Tibial nerve (tissue), 4 donors: ENCODE measurements at places on chromosomes 11 and 22.

DNA sequence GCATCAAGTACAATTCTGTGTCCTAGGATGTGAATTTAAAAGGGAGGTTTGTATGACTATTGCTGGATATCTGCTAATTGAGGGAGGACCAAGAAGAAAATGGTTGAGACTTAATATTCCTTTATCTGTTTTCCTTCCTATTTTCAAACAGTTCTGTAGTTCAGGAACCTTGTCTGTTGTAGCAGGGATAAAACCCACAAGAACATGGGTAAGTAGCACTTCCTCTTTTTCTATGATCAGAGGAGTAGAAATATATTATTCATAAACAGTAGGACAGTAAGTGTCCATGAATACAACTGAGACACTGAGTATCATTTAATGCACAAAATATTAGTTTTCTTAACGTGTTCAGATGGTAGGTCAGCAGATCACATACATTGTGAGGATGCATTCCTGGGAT is 7.6 kb downstream of the MS4A3 start:
- DNase-seq: no peak

- DNase-seq: no peak
Measured at GRCh38 chr22:34971456-34971855, 94.5 kb upstream of the ISX start.

DNA sequence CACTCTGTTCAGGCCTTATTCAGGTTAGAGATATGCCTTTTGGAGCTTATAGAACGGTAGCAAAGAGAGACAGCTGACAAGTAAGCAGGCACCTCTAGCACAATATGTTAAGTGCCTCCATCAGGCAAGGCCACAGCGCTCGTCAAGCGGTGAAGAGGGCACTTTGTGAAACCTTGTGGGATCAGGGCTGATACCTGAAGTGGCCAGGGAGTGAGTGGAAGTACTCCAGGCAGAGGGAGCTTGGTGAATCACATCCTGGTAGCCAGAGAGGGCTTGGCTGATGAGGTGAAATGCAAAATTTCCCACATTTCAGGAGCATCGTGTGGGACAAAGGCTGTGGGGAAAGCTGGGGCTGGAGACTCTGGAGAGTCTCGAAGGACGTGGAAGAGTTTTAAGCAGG is 87.4 kb downstream of the PKNOX2 start:
- no peak for DNase-seq

- no peak for DNase-seq
Measured at GRCh38 chr11:84902445-84902844, 724.7 kb downstream of the DLG2 start.

- DNase-seq: no peak
Measured at GRCh38 chr22:47872761-47873535, 1110.5 kb downstream of the TBC1D22A start.

GRCh38 chr11:133206313-133207005 is 325.8 kb downstream of the OPCML start:
- no peak for DNase-seq

GRCh38 chr11:44243086-44243485 is 66.9 kb downstream of the ALX4 start:
- no peak for DNase-seq

GRCh38 chr11:46296059-46296527 is 18.6 kb downstream of the CREB3L1 start:
- DNase-seq: no peak

- DNase-seq: no peak
Measured at GRCh38 chr11:72326151-72326848, 82.3 kb upstream of the PHOX2A start.

- no peak for DNase-seq
Measured at GRCh38 chr11:17077240-17077519, 287 bp downstream of the RPS13 start.

DNA sequence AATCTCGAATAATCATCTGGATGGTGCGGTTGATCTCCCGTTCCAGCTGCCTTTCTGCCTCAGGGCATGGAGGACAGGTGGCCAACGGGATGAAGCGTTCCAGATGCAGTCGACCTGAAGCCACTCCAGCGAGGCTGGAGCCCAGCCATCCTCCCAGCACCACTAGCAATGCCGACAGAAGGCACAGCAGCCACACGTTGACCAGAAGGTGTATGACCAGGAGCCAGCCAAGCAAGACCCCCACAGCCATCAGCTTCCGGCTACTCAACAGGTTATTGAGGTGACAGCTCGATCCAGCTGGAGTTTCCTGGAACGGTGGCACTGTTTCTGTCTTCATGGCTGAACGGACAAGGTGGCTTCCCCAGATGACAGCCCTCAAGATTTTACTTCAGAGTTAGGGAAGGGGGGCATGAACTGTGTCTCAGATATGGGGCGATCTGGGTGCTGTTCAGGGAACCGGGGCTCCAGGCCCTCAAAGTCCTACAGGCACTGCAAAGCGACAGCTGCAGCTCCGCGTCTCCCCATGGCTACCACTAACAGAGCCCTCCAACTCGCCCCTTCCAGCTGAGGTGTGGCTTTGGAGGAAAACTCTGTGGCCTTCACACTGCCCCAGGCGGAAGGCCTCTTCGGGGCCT is 559 bp downstream of the SNX19 start:
- no peak for DNase-seq

DNA sequence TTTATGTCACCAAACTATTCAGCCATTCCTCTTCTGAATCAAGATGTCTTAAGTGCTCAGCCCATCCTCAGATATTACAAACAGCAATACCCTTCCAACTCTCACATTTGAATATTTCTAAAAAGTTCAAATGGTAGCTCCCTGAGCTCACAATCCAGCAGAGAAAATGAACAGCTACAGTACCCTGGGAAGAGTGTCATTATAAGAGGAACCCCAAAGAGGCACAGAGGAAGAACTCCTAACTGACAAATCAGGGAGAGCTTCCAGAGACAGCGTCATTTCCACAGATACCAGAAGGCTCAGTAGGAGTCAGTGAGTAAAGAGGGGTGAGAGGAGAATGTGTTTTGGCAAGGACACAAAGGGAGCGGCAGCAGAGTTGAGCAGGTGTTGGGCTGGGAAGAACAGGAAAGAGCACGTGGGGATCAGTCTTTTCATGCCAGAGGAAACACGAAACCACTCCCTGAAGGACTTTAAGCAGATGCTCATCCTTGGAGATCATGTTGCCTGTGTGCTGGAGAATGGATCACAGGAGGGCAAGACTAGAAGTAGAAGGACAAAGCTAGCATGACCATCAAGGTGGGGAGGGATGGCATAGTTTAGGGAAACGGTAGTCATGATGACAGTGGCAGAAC is 4.3 kb downstream of the CLTCL1 start:
- no peak for DNase-seq

GRCh38 chr11:83571302-83571701 is 285.1 kb upstream of the CCDC90B start:
- no peak for DNase-seq

- DNase-seq: no peak
Measured at GRCh38 chr11:34239465-34240149, 118.2 kb downstream of the ABTB2 start.

DNA sequence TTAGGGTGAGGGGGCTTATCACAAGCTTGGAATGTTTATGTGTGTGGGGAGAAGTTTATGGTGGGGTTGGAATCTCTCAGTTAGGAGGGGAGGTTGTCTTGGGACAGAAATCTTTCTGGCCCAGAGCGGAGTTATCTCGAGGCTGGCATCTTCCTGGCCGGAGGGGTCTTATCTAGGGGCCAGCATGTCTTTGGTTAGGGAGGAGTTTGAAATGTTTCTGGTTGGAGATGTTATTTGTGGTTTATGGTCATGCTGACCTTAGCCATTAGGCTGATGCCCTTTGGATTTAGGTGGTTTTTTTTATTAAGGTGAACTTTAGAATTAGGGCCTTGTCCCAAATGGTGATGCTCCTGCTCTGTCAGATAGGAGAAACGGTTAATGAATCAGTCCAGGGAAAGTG is 7.9 kb upstream of the RBMXL2 start:
- no peak for DNase-seq

DNA sequence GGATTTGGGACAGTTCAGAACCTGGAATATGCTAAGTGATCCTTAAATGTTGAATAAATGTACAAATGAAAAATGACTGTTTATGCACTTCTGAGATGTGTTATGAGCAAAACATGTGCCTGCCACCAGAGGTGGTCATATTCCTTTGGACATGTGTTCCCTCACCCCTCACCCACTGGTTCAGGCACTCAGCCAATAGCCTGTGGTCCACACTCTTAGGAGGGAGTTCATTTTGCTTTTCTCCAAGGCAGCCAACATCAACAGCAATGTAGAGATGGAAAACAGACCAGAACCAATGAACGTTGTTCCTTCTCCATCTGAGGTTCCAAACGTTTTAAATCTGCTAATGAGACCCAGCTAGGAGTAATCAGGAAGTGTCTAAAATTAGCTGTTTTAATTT is 44.0 kb downstream of the RPUSD4 start:
- no peak for DNase-seq

DNA sequence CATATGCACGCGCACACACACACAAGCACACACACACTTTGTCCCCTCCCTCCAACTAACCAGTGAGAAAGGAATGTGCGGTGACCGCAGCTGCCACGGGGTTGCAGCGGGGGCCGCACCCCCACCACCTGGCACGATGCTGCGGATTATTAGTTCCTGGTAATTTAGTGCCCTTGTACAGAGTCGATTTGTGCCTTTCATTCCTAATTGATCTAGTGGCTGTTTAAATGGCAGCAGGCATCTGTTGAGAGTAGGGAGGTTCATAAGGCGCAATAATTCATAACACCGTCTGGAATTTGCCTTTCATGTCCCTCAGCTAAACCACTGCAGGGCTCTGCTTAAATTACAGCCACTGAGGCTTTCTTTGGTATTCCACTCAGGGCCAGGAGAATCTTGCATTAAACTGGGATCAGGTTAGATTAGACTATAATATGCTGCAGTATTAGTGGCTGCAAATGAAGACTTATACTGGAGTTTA is 113.7 kb downstream of the FEZ1 start:
- DNase-seq: no peak

DNA sequence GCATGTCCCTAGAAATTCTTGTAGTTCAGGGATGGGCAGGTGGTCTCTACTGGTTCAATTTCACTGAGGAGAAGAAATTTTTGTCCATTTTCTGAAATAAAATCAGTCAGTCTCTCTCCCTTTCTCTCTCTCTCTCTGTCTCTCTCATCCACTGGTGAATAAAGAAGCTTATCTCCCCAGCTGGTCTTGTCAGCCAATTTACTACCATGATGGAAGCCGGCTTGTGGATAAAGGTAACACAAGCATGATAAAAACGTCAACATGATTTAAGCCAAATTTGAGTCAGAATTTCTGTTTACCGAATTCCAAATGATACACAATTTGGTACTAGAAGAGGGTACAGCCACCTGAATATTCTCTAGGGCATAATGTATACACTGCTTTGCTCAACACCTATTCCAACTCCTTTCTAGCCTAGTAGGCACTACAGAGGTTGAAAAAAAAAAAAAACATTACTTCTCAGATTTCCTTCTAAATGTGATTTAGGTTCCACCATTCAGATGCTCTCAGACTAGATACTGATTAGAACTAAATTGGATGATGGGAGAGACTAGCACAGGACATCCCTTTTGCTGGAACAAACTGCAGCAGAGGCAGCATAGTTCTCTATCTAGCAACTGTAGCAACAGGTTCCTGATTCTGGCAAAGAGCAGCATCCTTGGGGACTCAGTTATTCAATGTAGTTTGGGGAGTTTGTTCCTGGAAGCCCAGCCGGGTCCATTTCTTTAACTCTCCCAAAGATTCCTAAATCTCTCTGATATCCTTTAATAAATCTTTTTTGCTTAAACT is 18.8 kb downstream of the PAK1 start:
- no peak for DNase-seq

DNA sequence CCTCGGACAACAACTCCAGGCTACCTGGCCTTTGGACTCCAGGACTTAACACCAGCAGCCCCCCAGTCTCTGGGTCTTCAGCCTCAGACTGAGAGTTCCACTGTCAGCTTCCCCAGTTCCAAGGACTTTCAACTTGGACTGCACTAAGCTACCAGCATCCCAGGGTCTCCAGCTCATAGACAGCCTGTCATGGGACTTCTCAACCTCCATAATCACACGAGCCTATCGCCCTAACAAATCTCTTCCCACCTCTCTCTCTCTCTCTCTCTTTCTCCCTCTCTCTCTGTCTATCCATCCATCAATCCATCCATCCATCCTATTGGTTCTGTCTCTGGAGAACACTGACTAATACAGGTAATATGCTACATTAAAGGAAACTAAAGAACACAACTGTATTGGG is 10.7 kb downstream of the RAB30 start:
- no peak for DNase-seq

DNA sequence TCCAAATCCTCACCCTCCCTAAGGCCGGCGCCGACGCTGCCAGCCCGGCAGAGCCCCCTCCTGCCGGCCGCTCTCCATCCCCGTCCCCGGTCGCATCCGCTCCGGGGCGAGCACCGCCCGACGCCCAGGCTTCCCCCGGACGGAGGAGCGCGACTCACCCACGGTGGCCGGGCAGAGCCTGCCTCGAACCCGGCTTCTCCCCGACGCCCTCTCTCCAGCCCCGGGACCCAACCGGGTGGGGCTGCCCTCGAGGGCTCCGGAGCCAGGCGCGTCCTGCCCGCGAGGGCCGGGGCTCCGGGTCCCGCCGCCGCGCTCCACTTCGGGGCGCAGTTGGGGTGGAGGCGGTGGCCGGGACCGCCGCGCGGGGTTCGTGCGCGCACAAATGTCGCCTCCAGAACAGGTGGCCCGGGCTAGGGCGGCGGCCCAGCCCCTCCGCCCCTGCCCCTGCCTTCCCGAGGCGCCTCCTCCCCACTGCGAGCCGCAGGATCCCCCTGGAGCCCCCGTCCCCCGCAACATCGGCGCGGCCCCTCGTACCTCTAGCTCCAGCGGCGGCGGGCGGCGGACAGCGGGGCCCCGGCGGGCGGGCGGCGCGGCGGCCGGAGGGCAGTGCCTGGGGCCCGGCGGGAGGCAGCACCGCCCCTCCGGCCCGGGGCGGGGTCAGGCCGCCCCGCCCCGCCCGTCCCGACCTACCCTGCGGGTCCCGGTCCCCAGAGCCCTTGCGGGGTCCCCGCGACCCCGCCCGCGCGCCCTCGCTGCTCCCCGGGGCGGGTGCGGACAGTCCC is at the start of gene A4GALT:
TSS of gene A4GALT (minus strand) at position 608 of the 782 bp plus-strand sequence. CDS start 26,919 bp downstream, outside the sequence.
- DNase-seq: no peak

- no peak for DNase-seq
Measured at GRCh38 chr11:44884056-44884455, 66.6 kb downstream of the TP53I11 start.

DNA sequence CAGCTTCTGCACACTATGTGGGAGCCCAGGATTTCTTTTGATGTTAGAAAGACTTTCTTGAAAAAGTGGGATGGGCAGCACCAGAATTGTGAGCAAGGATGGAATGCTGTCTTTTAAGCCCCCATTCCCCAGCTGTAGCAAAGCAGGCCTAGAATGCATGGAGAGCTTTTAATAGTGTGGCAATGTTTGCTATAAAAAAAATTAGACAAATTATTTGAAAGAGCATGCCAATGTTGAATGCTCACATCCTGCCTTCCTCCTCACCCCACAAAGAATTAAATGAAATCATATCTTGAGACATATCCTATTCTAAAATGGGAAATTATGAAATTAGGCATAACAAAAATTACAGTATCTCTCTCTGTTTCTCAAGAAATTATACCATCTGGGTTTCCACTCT is 154.7 kb downstream of the C11orf91 start:
- no peak for DNase-seq

- DNase-seq: no peak
Measured at GRCh38 chr22:50338860-50339462, 4.2 kb upstream of the PPP6R2 start.
